ENCODE measurements at places on chromosomes 16 and 17.
A peak's percentile ranks its signal among the peaks of the same experiment; 100 is the strongest.

GRCh38 chr16:29745121-29745852, 503 bp downstream of the C16orf54 start:
- peak; percentile 48 for DNase-seq

DNA sequence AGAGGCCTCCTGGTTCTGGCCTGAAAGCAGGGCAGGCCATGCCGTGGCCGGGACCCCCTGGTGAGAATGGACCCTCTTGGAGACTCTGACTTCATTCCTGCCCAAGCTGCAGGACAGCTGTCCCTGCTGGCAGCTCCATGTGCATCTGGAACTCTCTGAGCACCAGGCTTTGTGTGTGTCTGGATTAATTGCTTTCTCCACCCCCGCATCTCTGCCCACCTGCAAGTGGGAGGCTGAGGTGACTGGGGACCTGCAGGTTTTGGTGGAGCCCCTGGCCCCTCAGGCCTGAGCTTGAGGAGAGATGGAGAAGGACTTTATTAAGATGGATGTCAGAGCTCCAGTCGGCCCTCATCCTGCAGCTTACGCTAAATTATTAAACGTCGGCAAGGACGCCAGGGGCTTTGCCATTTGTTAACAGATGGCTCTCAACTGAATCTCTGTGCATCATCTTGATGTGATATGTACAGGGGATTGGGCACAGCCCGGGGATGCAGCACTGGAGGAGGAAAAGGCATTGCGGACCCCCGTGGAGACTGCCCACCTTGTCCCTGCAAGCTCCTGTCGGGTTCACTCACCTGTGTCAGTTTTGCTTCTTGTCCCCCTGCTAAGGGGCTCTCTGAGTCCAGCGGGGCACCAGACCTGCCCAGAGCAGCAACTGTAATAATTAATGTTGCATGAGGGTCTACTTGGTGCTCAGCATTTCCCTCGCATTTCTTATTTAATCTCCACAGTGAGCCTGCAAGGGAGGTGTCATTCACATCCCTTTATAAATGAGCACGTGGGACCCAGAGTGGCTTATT, 154.1 kb upstream of the RPL38 start:
- no peak for DNase-seq

GRCh38 chr16:84237994-84238750, 1.6 kb downstream of the KCNG4 start:
- DNase-seq: no peak

GRCh38 chr16:18783430-18784341, 6.4 kb downstream of the RPS15A start:
- no peak for DNase-seq

- DNase-seq: peak; percentile 73
These were observed 3.6 kb upstream of the KDM8 start for GRCh38 chr16:27199736-27200135.

DNA sequence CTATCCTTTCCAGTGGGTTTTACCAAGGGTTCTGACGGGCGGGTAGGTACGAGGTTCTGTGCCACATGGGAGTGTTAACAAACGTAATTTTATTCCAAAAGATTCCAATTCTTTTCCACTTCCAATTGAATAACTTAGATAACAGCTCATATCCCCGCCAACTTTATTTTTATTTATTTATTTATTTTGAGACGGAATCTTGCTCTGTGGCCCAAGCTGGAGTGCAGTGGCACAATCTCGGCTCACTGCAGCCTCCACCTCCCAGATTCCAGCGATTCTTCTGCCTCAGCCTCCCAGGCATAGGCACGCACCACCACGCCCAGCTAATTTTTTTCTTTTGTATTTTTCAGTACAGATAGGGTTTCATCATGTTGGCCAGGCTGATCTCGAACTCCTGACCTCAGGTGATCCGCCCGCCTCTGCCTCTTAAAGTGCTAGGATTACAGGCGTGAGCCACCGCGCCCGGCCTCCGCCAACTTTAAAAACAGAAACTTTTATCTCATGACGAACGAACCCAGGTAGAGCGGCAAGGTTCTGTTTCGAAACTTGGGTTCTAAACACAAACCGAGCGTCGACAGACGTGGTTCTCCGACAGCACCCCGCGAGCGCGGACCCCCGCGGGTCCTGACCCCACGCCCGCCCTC, 613 bp downstream of the ECI1 start:
- no peak for DNase-seq

- no peak for DNase-seq
These were observed 348.7 kb downstream of the CDH11 start for GRCh38 chr16:64773184-64773583.

All from GM19239 (cell line).